ENCODE measurements at places on chromosomes 11 and 22.
A peak's percentile ranks its signal among the peaks of the same experiment; 100 is the strongest.

GRCh38 chr22:31495343-31495742 is 993 bp upstream of the SFI1 start:
- H3K27ac ChIP-seq = peak overlapping the region; percentile 92
- peak overlapping the region; percentile 93 for H3K4me3 ChIP-seq
- H3K36me3 ChIP-seq = no peaks in the 10 kb centered on the region
- DNase-seq = no peak

DNA sequence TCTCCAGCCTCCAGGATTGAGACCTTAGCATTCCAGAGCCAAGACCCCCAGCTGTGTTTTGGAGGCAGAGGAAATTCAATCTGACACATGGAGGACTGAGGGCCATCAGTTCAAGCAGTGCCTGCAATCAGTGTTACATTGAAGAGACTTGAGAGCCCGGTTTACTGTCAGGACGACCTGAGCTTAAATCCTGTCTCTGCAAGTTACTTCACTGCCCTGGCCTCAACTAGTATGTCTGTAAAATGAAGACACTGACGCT is 35.1 kb downstream of the TRIM29 start:
- DNase-seq = no peak
- no peak overlapping the region for H3K27ac ChIP-seq
- no peaks in the 10 kb centered on the region for H3K36me3 ChIP-seq
- no peak overlapping the region for H3K4me3 ChIP-seq

GRCh38 chr11:111878385-111878848 is 548 bp downstream of the FDXACB1 start:
- DNase-seq = no peak
- H3K27me3 ChIP-seq = no peaks in the 10 kb centered on the region
- H3K4me1 ChIP-seq = peaks cover 10% of the 10 kb centered on the region
- peaks cover 5% of the 10 kb centered on the region for H3K36me3 ChIP-seq
- H3K4me3 ChIP-seq = peak overlapping the region; percentile 98
- peak overlapping the region; percentile 99 for H3K27ac ChIP-seq

DNA sequence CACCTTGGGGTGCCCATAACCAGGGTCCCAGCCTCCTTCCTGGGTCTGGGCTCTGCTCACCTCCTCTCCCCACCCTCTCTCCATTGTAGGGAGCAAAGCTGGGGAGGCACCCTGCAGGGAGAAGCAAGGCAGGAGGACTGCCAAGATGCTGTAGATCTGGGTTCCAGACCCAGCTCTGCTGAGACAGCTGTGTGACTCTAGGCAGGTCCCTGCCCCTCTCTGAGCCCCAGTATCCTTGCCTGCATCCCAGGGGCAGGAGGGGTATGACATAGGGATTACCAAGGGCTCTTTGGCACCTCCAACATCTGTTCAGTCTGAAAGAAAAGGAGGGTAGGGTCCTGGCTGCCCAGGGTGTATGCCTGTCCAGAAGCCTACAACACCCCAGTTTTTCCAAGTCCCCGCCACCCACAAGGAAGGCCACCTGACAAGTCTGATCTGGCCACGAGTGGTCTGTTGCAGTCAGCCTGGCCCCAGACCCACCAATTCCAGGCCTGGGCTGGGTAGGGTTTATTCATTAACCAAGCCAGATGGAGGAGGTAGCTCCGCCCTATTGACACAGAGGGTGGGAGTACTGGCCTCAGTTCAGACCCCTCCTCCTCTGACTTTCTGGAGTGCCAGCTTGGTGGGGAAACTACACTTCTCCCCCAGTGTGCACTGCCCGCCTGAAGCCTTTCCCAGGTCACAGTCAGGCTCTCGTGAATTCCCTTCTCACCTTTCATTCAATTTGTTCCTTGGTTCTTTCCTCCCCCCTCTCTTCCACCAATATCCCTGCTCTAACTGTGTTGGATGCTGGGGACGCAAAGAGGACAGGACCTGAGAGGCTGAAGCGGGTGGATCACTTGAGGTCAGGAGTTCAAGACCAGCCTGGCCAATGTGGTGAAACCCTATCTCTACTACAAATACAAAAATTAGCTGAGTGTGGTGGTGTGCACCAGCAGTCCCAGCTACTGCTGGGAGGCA is 15.0 kb downstream of the STARD10 start:
- no peak for DNase-seq
- H3K4me3 ChIP-seq = peak overlapping the region; percentile 83
- H3K27me3 ChIP-seq = no peaks in the 10 kb centered on the region

DNA sequence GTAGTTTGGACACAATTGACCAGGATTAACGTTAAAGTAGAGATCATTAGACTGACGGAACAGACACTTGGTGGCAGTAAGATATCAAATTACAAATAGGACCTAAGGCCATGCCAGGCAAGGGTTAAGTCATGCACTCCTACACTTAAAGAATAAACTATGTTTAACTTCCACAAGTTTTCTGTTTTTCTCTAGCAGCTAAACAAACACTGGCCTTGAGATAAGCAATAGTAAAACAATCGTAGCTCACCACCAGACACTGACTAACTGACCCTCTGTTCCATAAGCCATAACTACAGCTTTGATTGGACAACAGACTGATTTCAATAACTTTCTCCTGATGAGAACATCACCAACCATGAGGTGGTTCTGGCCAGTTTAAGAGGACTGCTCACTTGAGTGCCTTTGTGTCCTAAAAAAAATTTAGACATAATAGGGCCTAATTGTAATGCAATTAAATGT is 2.0 kb upstream of the CEP126 start:
- H3K36me3 ChIP-seq = no peaks in the 10 kb centered on the region
- H3K27ac ChIP-seq = no peak overlapping the region
- H3K4me3 ChIP-seq = no peak overlapping the region
- H3K4me1 ChIP-seq = peaks cover 19% of the 10 kb centered on the region
- DNase-seq = no peak

DNA sequence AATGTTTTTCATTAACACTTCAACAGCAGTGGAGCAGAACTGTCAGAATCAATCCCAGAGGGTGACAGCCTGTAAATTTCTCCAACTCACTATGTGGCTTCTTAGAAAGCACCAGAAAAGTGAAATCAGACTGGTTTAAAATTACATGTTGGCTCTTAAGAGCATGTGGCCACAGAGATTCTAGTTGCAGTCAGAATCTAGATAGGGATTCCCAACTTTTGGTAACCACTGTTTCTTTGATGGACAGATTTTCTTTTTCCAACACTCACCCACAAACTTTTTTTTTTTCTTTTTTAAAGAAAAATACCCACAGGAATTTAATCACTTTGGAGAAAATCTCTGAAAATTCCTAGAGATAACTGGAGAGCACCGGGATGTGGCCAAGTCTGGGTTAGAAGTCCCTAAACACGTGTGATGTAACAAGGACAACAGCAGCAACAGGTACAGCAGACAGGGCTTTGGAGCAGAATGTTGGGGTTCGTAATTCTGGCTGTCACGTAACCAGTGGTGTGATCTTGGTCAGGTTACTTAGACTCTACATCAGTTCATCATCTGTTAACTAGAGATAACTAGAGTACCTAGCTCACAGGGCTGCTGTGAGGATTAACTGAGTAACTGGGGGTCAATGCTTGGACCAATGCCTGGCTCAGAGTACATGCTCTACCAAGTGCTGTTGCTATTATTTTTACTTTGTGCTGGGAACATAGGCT is 100.1 kb downstream of the NAT10 start:
- peaks cover 5% of the 10 kb centered on the region for H3K4me1 ChIP-seq
- H3K27ac ChIP-seq = no peak overlapping the region
- DNase-seq = no peak
- no peaks in the 10 kb centered on the region for H3K27me3 ChIP-seq
- no peak overlapping the region for H3K4me3 ChIP-seq
- H3K36me3 ChIP-seq = no peaks in the 10 kb centered on the region

- no peak overlapping the region for H3K27ac ChIP-seq
- no peaks in the 10 kb centered on the region for H3K27me3 ChIP-seq
- H3K4me1 ChIP-seq = no peaks in the 10 kb centered on the region
- DNase-seq = no peak
- no peak overlapping the region for H3K4me3 ChIP-seq
These were observed 517.9 kb upstream of the RAG2 start for GRCh38 chr11:37115963-37116362.

GRCh38 chr11:77397631-77398030 is 76.3 kb downstream of the PAK1 start:
- H3K27me3 ChIP-seq = no peaks in the 10 kb centered on the region
- H3K27ac ChIP-seq = no peak overlapping the region
- H3K36me3 ChIP-seq = peaks cover 8% of the 10 kb centered on the region
- H3K4me1 ChIP-seq = peaks cover 8% of the 10 kb centered on the region
- no peak overlapping the region for H3K4me3 ChIP-seq

DNA sequence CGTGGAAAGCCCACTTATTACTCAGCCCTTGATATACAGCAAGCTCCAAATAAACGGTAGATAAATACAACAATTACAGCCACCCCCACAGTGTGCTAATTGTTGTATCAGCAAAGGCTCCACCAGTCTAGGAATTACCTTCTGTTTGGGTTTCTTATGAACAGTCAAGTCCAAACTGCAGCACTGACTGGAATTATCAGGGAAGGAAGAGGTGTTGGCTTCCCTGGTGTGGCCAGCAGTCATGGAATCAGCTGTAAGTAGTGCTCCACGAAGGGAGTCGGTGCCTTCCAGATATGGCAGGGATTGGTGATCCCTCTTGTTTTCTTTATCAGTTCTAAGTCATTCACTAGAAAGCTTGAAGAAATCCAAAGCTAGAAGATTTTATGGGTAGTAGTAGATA is 209.1 kb downstream of the SNX19 start:
- H3K27me3 ChIP-seq = peaks cover 7% of the 10 kb centered on the region
- no peak overlapping the region for H3K4me3 ChIP-seq
- DNase-seq = no peak
- H3K36me3 ChIP-seq = no peaks in the 10 kb centered on the region

- H3K4me1 ChIP-seq = no peaks in the 10 kb centered on the region
- H3K36me3 ChIP-seq = no peaks in the 10 kb centered on the region
- no peak for DNase-seq
- no peak overlapping the region for H3K27ac ChIP-seq
- H3K4me3 ChIP-seq = no peak overlapping the region
- H3K27me3 ChIP-seq = peaks cover 15% of the 10 kb centered on the region
These were observed 54.1 kb upstream of the B3GAT1 start for GRCh38 chr11:134466156-134466555.

DNA sequence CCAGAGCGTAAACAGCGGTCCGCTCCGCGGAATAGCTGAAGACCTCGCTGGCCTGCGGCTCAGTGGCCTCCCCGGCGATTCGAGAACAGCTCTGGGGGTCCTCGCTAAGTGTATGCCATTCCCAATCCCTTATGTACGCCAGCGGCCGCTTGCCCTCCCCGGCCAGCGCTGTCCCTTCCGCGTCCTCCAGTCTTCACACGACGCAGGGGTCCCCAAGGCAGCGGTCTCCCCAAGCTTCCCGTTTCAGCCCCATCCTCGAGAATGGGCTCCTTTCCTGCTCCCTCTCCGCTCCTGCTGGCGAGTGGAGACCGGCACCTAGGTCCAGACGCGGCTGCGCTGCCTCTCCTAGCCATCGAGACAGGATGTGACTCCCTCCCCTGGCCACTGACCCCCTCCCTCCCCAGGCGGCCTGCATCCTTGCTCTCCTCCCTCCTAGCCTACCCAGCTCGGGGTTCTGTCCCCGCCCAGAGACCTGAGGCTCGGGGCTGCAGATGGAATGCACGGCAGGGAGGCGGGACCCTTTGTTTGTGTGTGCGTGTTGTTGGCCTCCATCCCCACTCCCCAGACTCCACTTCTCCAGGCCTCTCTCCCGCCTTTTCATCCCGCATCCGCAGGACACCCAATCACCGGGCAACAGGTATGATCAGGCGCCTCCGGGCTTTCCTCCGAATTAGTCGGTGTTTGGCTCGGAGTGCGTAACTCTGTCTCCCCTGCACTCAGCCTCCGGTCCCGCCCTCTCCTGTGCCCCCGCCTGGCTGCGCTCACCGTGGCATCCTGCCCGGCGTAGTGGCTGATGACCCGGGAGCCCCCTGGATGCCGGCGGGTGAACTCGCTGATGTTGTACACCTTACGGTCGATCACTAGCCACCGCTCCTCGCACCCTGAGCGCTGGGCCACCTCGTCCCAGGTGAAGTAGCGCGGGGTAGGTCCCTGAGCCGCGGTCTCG is 740 bp downstream of the FADS1 start:
- peak; percentile 44 for DNase-seq
- H3K36me3 ChIP-seq = no peaks in the 10 kb centered on the region
- H3K27me3 ChIP-seq = peaks cover 19% of the 10 kb centered on the region
- peak overlapping the region; percentile 55 for H3K27ac ChIP-seq
- peaks cover 16% of the 10 kb centered on the region for H3K4me1 ChIP-seq
- H3K4me3 ChIP-seq = peak overlapping the region; percentile 82

DNA sequence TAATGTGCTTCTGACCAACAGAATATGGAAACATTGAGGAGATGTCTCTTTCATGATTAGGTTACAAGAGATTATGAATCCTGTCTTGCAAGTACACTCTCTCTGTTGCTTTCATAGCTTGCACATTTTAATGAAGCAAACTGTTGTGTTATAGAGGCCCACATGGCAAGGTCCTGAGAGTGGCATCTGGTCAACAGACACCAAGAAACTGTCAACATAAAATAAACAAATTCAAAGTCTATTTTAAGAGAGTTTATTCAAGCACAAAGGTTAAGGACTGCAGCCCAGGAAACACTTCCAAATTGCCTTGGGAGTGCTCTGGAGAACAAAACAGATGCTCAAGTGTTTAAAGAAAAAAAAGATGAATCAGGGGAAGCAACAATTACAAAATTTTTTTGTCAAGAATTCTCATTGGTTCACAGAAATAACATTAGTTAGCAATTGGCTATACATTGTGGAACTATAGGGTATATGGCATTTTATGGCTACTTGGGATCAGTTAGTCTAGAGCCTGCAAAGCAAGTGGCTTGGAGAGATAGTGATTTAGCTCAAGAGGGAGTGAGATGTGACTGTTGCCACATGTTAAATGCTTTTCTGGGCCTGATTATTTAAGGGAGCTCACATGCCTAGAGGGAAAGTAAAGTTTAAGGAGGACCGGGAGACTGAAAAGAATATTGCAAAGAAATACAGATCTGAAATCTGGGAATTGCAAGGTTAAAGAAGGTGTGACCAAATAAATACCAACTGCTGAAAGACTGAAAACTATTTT is 54.6 kb downstream of the CTSC start:
- no peaks in the 10 kb centered on the region for H3K4me1 ChIP-seq
- DNase-seq = no peak
- no peak overlapping the region for H3K4me3 ChIP-seq

- no peaks in the 10 kb centered on the region for H3K27me3 ChIP-seq
- no peak for DNase-seq
- H3K4me1 ChIP-seq = peaks cover 17% of the 10 kb centered on the region
- H3K27ac ChIP-seq = peak overlapping the region; percentile 85
These were observed 499 bp downstream of the ATL3 start for GRCh38 chr11:63670433-63671321.

- no peaks in the 10 kb centered on the region for H3K4me1 ChIP-seq
- H3K4me3 ChIP-seq = no peak overlapping the region
- DNase-seq = no peak
- no peak overlapping the region for H3K27ac ChIP-seq
- no peaks in the 10 kb centered on the region for H3K36me3 ChIP-seq
- no peaks in the 10 kb centered on the region for H3K27me3 ChIP-seq
These were observed 131.3 kb downstream of the AASDHPPT start for GRCh38 chr11:106208760-106209159.
